Activated T-helper 1 cell treated with anti-CD3 and anti-CD28 coated beads, Interleukin-12 subunit alpha, Interleukin-12 subunit beta, Interleukin-2, Interleukin-4 antibody, amounts not matched to agents 30 ng/mL and 10 ng/mL and 1 ng/mL, durations not matched to agents 14 hours and 24 hours and 36 hours (primary cell): ENCODE measurements at places on chromosomes 16 and 17.

DNA sequence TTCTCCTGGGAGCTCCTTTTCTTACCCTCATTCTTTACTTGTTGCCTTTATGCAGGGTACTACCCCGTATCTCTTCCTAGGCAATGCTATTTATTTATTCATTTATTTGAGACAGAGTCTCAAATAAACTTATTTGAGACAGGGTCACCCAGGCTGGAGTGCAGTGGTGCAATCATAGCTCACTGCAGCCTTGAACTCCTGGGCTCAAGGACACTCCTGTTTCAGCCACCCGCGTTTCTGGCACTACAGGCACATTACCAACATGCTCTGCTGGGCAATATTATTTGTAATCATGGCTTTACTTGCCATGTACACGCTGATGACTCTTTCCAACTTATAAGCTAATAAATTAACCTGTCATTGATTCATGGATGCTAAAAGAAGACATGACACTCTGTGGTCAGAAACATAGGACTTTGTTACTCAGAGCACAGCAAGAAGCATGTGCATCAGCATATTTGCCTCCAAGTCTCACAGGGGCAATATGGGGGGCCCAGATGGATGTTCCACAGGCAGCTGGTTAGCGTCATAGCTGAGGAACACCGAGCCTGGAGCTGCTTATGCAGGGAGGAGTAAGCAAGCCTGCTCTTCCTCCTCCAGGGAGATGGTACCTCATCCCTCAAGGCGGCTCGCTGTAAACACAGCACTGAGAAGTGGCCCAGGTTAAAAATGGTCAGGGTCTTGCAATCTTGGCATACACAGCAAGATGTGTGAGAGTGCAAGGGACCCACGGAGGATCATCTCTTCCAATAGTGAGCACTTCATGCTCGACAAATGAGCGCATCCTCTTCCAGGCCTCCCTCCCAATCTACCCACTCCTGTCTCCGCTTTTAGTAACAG lies 4.2 kb upstream of the LRRC75A start:
- no peak for DNase-seq

- no peak for DNase-seq
These were observed 35.5 kb downstream of the UBN1 start for GRCh38 chr16:4882633-4883285.

- DNase-seq: no peak
These were observed 9.0 kb downstream of the RAB11FIP4 start for GRCh38 chr17:31400481-31400950.

DNA sequence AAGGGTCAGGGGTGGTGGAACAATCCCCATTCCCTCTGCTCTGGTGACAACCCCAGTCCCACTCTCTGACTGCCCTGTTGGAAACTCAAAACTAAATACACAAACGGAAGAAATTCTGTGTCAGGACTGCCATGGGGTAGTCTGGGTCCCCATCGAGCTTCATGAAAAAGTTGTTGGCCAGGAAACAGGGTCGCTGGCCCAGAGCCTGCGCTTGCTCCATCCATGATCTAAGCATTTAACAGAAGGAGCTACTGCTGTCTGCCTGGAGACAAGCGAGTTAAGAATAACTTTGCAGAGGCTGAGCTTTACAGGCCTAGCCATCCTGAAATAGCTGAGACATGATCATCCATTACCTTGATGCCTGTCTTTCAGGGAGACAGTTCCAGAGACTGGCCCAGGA lies 32.4 kb upstream of the MYH10 start:
- no peak for DNase-seq

- DNase-seq: peak; percentile 17
These were observed at the start of gene STX1B for GRCh38 chr16:31010585-31011325. Gene STX1B, minus strand, starts transcription at chr16:31010638. Its CDS starts 242 bp downstream, at chr16:31010396.

DNA sequence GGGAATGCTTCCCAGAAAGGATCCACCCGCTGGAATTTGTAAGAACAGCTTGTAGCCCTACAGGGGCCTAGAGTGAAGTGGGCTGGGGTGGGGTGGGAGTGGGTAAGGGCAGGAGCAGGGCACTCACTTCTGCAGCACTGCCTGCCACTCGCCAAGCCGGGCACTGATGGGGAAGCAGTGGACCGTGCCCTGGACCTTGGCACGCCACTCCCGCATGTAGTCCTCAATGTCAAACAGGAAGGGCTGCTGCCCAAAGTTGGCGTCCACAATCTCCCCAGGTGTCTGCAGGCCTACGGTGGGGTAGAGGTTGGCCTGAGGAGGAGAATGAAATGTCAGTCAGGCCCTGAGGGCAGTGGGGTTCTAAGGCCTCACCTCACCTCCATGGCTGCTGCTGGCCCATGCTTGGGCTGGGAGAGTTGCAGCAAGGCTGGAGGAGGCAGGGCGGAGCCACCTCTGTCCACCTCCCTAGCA lies 15.7 kb upstream of the GFOD2 start:
- no peak for DNase-seq
